ENCODE measurements at places on chromosomes 6 and 20.

DNA sequence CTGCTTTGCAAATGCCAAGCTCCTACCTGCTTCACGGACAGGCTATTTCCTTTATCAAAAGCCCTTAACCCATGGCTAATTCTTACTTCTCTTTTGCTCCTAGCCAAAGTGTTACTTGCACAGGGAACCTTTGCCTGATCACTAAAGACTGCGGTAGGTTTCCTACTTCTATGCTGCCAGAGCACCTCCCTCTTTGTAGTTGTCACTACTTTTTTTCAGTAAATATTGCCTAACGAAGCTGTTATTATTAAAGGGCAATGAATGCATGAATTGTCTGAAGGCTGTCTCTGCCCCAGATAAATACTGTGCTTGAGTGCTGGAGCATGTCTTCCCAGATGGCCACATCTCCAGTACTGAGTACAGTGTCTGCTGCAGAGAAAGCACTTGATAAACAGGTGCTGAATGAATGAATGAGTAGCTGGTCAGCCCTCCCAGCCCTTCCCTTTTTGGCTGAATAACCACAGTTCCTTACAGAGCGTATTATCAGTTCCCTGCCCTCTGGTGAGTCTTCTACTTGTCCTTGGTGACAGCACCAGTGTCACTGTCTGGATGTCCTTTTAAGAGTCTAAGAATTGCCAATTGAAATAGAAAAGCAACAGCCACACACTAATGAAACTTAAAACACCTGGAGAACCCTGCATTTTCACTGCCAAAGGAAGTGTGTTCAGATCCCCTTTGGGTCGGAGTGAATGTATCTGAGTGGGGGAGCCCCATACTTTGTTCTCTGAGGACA, 73.6 kb upstream of the TRAF3IP2 start:
- no peak for DNase-seq

DNA sequence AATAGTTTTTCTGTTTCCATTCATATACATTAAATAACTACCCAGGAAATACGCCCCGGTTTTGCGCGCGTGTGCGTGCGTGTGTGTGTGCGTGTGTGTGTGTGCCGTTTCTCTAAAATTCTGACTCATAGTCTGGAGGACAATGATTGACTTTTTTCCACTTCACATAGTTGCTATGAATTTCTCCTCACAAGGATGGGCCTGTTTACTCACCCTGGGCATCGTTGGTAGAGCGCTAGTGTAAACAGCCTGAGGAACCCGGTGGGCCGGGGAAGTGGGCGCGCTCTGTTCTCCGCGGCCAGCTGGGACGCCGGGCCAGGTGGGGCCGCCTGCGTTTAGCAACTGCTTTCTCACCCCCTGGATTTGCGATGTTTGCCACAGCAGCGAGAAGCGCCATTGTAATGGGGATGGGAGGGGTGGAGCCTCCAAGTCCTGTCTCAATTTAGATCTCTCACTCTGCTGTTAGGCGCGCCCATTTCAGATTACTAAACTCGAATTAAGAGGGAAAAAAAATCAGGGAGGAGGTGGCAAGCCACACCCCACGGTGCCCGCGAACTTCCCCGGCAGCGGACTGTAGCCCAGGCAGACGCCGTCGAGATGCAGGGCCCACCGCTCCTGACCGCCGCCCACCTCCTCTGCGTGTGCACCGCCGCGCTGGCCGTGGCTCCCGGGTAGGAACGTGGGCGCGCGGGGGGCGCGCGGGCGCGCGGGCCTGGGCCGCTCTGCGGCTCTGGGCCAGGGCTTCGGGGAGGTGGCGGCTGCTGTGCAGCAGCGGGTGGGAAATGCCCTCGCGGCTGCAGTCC, at the start of gene CD109:
Gene CD109 (plus strand): TSS at position 585 of the 803 bp plus-strand sequence. CDS start 13 bp downstream, at position 598.
- no peak for DNase-seq

GRCh38 chr20:45967551-45968080, 4.4 kb downstream of the ZNF335 start:
- no peak for DNase-seq

- DNase-seq = no peak
Observed at GRCh38 chr20:37777012-37777950, 83.5 kb downstream of the CTNNBL1 start.

DNA sequence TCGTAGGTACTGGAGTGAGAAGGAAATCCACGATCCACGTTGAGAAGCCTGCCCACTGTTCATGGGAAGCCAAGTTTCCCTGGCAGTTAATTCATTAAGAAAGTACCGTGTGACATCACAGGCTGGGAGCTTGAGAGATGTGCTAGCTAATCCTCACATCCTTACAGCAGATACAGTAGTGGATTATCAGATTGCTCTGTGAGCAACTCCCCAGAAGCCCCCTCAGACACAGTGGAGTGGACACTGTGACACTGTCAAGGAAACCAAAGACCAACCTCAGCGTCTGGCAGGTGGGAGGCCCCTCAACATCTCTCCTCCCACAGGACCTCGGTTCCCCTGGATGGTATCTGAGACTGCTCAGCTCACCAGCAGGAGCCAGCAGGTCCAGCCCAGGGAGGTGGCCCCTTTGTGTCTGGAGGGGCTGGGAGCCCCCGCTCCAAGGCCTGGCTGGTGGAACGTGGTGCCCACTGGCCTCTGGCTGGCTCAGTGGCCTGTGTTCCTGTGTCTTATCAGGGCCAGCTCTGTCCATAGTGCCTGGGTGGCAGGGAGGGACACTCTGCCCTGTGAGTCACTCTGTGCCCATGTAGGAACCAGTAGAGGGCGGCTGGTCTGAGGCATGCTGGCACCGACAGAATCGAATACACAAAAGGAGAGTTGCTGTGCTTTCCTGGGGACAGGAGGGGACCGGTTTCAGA, 7.2 kb downstream of the PYGB start:
- no peak for DNase-seq

DNA sequence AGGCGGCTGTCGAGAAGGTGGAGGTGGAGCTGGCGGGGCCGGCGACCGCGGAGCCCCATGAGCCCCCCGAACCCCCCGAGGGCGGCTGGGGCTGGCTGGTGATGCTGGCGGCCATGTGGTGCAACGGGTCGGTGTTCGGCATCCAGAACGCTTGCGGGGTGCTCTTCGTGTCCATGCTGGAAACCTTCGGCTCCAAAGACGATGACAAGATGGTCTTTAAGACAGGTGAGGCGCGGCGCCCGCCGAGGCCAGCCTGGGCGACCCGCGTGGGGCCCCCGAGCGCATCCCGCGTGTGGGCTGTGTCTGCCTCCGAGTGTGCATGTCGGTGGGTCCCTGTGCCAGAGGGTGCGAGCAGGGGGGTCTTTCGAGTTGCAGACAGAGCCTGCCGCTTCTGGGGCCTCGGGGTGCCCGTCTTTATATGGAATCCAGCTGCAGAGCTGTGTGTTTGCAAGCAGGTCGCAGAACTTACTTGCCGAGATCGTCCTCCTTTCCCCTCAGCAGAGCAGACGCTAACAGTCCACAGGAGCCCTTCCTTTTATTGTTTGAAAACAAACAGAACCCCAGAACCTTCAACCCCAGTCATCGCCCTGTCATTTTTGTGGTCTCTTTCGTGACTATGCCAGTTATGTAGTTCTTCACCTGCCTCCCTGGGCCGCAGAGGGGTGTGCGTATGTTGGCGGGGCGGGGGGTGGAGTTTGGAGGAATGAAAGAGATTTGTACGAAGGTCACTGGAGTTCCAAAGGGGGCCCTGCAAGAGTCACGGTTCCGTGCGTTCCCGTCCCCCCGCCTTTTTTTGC, 766 bp downstream of the SLC16A10 start:
- DNase-seq = no peak

DNA sequence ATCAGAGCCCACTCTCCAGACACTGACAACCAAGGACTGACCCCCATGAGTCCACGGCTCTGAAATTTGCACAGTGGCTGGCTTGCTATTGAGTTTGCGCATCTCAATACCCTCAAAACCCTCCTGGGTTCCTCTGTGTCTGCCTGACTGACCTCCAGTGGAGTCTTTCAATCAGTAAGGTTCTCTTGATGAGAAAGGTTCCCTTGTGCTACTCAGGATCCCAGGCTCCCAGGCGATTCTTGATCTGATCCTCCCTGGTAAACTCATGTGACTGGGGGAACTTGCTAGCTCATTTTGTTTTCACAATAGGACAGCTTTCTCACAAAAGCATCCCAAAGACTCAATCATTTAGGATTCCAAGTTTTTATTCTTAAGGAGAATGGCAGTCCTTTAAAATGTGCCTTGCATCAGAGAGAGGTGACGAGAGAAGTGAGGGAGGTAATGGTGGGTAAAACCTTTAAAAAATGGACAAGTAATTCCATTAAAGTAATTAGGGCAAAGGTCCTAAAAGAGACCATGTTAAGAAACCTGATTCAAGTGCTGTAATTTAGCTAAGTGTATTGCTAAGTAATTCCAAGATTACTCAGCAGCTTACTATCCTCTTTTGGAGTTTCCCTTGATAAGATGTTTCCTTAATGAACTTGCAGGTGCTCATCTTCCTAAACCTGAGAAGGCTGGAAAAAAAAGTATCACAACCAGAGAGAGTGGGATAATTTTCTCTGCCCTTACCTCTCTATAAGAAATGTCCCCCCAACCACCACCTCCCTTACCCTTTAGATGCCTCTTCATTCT, 304.7 kb upstream of the SGK1 start:
- no peak for DNase-seq

GRCh38 chr6:14614631-14615030, 497.1 kb downstream of the CD83 start:
- DNase-seq = no peak

DNA sequence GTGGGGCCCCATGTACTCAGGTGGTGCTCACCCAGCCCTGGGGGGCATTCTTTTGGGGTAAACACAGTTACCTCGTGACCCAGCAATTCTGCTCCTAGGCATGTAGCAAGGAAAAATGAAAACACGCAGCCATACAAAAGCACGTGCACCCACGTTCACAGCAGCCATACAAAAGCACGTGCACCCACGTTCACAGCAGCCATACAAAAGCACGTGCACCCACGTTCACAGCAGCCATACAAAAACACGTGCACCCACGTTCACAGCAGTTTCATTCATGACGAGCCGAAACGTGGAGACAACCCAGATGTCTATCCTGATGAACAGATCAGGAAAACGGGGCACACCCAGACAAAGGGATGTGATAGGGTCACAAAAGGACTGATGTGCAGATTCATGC, 57.1 kb downstream of the YTHDF1 start:
- DNase-seq = no peak

DNA sequence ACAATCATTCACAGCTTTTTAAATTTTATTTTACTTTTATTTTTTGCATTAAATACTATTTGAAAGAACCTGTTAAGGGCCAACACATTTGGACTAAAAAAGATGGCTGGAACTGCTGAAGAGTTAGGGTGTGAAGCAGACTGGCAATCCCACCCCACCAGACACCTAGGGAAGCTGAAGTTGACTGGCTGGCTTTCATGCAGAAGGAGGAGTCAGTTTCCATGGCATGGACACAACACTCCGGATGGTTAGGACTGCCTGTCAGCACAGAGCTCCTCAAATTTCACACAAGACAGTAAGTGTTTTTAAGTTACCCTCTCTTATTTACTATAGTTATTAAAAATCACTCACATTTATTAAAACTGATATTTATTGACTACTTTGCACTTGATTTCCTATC, at the start of gene ANKRD66:
Gene ANKRD66 (plus strand): TSS at position 238 of the 400 bp plus-strand sequence. CDS start 5,016 bp downstream, outside the sequence.
- DNase-seq = peak; percentile 8

GRCh38 chr20:34047917-34048316, 54.2 kb downstream of the RALY start:
- DNase-seq = peak; percentile 85

GRCh38 chr20:15026759-15027158, 689.3 kb upstream of the FLRT3 start:
- DNase-seq = no peak

GRCh38 chr20:40945754-40946450, 82.7 kb upstream of the TOP1 start:
- DNase-seq = no peak

DNA sequence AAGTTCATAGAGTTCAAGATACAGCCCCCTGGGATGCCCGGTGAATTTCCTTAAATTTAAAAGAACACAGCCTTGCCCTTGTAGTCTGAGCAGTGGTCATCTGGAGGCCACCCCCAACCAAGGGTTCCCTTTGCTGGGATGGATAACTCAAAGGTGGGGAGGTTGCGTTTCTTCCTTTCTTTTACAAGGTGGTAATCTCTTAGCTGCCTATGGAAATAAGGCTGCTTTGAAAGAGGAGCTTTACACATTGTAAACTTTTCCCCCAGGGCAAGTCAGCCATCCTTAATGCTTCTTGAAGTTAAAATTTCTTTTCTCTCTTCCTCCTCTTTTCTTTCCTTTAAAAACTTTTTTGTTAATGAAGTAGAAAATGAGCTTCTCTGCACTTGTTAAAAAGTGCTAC, 71.2 kb upstream of the PRDM1 start:
- no peak for DNase-seq

- no peak for DNase-seq
Observed at GRCh38 chr6:88491266-88491880, 325.2 kb upstream of the CNR1 start.

DNA sequence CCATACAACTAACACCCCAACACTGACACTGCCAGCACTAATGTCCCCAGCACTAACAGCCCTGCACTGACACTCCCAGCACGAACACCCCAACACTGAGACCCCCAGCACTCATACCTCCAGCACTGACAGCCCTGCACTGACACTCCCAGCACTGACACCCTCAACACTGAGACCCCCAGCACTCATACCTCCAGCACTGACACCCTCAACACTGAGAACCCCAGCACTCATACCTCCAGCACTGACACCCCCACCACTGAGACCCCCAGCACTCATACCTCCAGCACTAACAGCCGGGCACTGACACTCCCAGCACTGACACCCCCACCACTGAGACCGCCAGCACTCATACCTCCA, 57.2 kb downstream of the ERMARD start:
- DNase-seq = no peak

DNA sequence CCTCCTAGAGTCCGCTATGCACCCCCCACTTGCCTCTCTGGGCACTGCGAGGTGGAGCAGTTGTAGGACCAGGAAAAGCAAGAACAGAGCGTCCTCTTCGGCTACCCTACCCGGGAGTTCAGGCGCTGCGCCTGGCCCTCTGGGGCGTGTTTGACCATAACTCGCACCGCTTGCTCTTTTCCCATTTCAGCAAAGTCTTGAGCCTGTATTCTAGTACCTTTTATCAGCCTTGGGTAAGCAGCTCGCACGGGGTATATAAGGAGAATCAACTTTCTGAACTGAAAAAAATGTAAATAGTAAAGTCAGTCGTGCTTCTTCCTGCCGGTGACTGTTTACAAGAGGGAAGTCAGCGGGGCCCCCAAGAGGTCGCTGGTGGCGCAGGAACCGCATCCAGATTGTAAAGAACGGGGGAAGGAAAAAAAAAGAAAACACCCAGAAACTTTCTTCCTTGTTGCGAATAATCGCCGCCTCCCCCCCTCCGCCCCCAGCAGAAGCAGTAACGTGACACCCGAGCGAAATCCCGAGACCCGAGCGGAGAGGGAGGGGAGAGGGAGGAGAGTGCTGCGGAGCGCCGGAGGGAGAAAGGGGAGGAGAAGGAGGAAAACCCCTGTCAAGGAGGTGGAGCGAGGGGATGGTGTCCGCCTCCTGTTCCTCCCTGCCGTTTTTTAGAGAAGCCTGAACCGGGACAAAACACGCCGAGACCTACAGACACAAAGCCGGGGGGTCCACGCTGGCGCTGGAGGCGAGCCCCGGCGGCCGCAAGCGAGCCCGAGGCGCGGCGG, at the start of gene UST:
Gene UST (plus strand): TSS at position 668 of the 782 bp plus-strand sequence. CDS start 401 bp downstream, outside the sequence.
- DNase-seq = peak; percentile 0

DNA sequence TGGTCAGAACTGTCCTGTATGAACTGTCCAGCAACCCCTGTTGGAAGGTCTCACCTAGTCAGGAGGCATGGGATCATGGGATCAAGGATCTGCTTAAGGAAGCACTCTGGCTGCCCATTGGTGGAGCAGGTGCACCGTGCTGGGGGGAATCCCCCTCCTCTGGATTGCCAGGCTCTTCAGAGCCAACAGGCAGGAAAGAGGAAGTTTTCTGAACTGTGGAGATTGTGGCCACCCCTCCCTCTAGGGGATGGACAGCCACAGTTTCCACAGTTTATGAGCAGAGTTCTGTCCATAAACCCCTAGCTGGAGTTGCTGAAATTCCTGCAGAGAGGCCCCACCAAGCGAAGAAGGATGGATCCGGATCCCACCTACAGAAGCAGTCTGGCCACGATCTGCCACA, 13.0 kb upstream of the HLA-DQB1 start:
- no peak for DNase-seq

Measured in NCI-H1436 (cell line).